T-helper 22 cell (primary cell): ENCODE measurements at places on chromosomes 2 and 18.

GRCh38 chr2:147910990-147911473 lies 66.2 kb downstream of the ACVR2A start:
- peak; percentile 0 for DNase-seq

GRCh38 chr2:32626639-32627221 lies 1.1 kb upstream of the TTC27 start:
- DNase-seq, result no peak

DNA sequence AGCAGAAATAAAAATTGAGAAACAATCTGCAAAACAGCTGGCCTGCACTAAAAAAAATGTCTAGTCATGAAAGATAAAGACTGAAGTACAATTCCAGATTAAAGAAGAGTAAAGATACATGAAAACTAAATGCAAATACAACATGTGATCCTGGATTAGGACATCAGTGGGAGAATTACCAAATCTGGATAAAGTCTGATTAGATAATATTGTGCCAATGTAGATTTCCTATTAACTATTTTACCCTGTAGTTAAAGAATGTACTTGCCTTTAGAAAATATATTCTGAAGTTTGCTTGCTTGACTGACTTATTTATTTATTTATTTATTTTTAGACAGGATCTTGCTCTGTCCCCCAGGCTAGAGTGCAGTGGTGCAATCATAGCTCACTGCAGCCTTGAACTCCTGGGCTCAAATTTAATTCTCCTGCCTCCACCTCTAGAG lies 58.7 kb downstream of the ASXL2 start:
- no peak for DNase-seq

GRCh38 chr2:216574046-216574445 lies 59.2 kb upstream of the IGFBP2 start:
- no peak for DNase-seq

GRCh38 chr18:8301427-8302172 lies 307.6 kb upstream of the RAB12 start:
- DNase-seq, result no peak

DNA sequence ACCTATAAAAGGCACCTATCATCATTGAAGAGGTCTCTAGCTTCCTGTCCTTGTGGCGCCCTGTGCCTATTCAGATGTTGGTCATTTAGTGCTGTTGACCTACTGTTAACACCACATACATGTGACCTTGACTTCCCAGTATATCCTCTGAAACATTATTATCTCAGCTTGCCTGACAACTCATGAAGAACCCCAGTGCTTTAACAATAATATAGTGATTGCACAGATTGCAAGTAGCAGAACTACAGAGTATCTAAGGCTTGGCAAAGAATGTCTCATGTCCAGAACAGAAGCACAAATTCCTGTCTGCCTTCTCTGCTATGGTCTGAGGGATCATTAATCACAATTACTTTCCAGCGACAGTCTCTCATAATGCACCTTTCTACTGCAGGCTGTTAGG lies 165.3 kb downstream of the LCLAT1 start:
- DNase-seq, result no peak

DNA sequence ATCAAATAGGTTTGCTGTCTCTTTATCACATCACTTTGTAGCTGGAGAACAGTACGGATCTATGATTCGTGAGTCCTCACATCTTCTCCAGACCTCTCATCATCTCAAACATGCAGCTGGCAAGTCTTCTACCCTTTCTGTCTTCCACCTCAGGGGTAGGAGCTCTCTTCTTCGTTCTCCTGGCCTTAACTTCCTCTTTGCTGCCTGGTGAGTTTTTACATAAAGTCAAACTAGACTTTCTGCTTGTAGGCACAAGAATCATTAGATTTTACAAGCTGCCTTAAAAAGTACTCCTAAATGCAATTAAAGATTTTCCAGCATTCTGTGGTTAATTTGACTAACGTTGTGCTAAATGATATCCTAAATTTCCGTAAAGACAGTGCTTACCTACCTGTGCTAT lies 43.7 kb upstream of the TANK start:
- no peak for DNase-seq

- no peak for DNase-seq
Observed at GRCh38 chr18:45241271-45241670, 374.0 kb upstream of the SLC14A2 start.

DNA sequence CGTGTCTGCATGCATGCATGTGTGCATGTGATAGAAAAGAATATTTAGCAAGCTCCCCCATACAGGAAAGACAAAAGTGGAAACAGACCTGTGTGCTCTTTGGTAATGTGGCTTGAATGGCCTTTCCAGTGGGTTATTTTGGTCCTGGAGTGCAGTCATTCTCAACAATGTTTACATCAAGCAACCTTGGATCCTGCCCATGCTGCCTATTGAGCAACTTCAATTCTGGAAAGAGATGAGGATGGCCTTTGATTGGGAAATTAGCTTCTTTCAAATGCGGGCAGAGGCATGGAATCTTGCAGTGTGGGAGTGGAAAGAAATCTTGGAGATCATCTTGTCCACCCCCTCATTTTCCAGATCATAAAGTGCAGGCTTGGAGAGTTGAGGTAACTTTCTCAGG lies 87.2 kb upstream of the SMAD2 start:
- no peak for DNase-seq

- DNase-seq, result no peak
Observed at GRCh38 chr18:27235218-27235870, 50.2 kb upstream of the CHST9 start.

GRCh38 chr2:218265626-218266025 lies 4.3 kb downstream of the AAMP start:
- DNase-seq, result no peak

GRCh38 chr2:101419096-101419663 lies 31.9 kb upstream of the CREG2 start:
- peak; percentile 15 for DNase-seq

GRCh38 chr2:176518823-176519222 lies 249.6 kb downstream of the MTX2 start:
- no peak for DNase-seq

GRCh38 chr2:203790134-203790852 lies 77.3 kb upstream of the CTLA4 start:
- no peak for DNase-seq

DNA sequence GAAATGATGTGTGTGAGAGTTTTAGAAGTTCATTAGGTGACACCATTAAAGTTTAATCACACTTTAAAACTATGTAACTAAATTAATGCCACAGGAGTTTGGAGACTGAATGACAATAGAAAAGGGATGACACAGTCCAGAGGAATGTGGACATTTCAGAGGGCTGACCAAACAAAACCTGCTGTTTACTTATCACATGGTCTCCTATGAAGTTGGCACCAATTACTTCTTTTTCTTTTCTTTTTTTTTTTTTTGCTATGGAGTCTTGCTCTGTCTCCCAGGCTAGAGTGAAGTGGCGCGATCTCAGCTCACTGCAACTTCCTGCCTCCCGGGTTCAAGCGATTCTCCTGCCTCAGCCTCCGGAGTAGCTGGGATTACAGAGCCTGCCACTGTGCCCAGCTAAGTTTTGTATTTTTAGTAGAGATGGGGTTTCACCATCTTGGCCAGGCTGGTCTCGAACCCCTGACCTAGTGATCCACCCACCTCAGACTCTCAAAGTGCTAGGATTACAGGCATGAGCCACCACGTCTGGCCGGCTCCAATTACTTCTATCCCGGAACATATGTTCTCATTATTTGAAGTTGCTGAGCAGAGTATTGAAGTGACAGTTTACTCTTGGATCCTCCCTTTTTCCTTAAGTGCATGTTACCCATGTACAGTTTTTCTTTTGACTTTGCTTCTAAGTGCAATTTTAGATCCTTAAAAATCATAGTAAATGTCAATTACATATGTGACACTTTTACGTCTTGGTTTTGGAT lies 4.3 kb downstream of the AGPS start:
- DNase-seq, result no peak

- DNase-seq, result no peak
Observed at GRCh38 chr2:237055386-237056100, 30.1 kb upstream of the COPS8 start.

GRCh38 chr18:27931535-27931934 lies 245.4 kb downstream of the CDH2 start:
- no peak for DNase-seq

DNA sequence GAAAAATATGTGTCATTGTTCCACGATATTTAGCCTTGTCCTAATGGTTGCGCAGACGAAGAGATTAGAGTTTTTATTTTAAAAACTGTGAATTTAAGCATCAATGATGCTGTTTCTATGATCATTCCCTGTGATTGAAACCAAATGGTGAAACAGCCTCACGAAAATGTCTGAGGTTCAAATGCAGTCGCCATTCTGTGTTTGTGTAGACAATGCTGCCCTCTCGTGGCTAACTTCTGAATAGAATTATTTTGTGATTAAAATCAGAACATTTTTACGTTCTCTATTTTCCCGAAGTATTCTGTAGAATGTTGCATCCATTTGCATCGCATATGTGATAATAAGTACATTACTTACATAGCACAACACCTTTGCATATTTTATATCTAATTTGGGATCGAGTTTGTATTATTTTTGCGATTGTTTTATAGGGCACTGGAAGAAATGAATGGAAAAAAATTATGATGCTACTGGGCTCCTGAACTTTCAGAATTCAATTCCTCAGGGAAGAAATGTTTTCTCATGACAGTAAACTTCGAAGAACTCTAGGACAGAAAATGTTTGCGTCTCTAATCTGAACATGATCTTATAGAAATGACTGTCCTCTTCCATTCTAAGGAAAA lies 54.8 kb upstream of the CREB1 start:
- peak; percentile 7 for DNase-seq

- DNase-seq, result no peak
Observed at GRCh38 chr2:179393481-179393880, 128.8 kb upstream of the SESTD1 start.

GRCh38 chr18:8238507-8238906 lies 370.7 kb upstream of the RAB12 start:
- DNase-seq, result no peak

GRCh38 chr2:7774481-7774880 lies 857.3 kb downstream of the RNF144A start:
- no peak for DNase-seq

- DNase-seq, result no peak
Observed at GRCh38 chr2:386406-387103, 98.7 kb upstream of the ALKAL2 start.

- no peak for DNase-seq
Observed at GRCh38 chr2:133506996-133507395, 61.3 kb downstream of the NCKAP5 start.

DNA sequence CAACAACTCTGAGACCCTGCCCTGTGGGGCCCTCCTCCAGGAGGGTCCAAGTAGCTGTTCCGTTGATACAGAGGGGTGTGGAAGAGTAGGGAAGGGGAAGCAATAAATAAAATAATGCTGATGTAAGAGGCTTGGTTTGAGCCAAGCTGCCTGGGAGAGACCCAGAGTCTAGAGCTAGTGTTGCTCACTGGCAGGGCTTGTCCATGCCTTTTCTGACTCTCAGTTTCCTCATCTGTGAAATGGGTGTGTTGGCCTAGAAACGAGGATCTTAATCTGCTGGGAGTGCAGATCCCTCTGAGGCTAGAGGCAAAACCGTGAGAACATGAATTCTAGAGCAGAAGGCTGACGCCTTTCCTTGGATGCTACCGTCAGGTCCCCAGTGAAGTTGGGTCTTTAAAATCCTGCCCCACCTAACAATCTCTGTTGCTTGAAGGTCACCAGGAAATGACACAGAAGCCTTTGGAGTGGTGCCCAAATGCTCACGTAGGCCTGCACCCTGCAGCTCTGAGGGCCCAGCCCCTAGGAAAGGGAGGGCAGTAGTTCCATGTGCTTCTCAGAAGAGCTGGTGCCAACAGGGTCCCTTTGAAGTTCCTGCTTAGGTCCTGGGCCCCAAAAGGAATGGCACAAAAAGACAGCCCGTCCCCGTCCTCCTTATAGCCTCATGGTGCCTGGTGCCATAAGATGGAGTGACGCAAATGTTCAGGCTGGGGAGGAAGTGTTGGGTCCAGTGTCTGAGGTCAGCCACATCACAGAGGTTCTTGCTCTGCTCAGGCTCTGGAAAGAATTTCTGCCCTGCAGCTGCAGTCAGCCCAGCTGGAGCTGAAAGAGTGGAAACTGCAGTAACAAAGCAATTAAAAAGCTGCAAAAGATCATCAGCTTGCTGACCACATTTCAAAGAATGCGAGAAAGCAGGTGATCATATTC lies 73.2 kb upstream of the SMAD2 start:
- DNase-seq, result no peak

GRCh38 chr2:36373149-36373926 lies 17.8 kb downstream of the CRIM1 start:
- DNase-seq, result no peak

DNA sequence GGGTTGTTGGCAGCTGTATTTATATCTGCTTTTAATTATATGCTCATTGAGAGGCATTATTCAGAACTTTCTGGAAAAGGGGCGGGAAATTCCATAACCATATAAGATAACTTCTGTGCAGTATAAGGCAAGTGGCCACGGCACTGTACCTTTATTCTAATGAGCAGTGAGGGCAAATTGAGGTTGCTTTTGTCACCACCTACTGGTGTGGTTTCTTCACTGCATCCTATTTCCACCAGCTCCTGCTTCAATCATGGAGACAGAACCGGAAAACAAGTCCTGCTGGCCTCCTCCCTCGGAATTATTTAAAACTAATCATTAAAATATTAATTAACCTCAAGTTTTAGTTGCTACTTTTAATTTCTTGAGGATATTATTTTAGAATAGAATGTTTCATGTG lies 759.4 kb downstream of the CBLN2 start:
- no peak for DNase-seq

DNA sequence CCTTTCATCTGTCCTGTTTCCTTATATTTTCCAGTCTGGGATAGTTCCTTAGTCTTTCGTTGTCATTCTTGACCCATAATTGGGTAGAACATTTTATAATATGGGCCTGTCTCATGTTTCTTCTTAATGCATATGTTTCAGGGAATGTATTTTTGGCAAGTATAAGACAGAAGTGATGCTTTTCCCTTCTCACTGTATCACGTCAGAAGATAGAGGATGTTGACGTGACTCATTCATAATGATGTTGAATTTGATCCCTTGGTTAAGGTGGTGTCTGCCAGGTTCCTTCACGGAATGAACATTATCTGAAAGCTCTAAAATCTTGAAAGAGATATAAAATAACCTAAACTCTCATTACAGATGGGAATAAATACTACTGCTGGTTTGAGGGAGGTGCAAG lies 18.8 kb downstream of the CDH7 start:
- no peak for DNase-seq

DNA sequence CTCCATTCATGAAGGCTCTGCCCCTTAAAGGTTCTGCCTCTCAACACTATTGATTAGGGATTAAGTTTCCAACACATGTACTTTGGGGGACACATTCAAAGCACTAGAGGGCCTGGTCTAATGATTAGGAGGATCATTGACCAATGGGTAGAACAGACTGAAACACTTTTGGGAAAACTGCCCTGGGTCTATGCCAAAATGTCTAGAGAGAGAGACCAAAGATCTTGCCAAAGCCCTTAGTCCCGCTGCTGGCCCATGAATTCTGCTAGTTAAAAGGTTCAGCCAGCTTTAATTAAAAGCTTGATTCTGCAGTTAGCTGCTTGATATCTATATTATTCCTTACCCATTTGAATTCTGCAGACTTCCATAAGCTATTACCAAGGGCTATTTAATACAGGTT lies 613.2 kb downstream of the SLC4A3 start:
- DNase-seq, result no peak
